ENCODE measurements at places on chromosomes 12 and 14. TPM values are rescaled to one million over a fixed set of nuclear protein-coding genes. Genes with fewer than 3 reads are reported as not detected.

GRCh38 chr12:80556566-80556965 is 112.5 kb downstream of the PTPRQ start:
- DNase-seq: no peak

The RASAL1 gene
- polyA plus RNA-seq: not detected

The LTBP2 gene
- 3.5 TPM for polyA plus RNA-seq

The SPTLC2 gene
- polyA plus RNA-seq: 6.5 TPM

- DNase-seq: peak; percentile 16
Observed at GRCh38 chr14:59849411-59850130, 21.0 kb downstream of the RTN1 start.

DNA sequence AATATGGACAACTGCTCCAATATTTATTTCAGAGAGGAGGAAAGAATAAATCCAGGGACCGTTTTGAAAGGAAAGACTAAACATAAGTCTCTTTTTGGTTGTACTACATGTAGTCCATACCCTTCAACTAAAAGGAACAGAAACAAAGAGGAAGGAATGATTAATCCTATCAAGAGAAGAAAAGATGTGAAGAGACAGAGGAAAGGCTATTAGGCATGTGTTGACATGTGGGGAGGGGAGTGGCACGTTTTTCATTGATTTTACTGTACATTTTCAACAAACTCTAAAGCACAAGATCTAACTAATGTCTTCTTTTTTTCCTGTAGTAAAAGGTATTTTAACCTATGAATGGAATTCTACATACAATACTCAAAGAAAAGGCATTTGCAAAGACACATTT is 85.6 kb downstream of the NAV3 start:
- DNase-seq: no peak

DNA sequence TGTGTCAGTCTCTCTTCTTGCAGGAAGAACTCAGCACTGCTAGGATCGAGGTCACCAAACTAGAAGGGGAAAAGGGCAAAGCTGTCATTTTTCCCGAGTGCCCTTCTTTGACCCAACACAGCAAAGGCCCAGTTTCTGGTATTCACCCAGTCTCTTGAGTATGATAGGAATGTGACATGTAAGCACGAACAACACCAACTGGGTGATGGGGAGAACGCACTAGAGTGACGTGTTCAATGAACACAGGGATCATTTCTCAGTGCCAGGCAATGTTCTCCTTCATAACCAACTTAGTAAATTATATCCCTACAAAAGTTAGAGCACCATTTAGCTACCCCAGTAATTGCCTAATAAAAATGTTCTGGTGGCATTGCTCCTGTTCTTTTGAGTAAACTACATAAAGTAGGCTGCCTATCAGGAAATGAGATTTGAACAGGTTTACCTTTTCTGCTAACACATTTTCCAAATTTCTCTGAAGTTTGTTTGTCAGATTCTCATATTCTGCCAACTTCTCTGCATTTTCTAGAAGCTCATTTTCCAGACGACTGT is 64.5 kb downstream of the NIN start:
- no peak for DNase-seq

DNA sequence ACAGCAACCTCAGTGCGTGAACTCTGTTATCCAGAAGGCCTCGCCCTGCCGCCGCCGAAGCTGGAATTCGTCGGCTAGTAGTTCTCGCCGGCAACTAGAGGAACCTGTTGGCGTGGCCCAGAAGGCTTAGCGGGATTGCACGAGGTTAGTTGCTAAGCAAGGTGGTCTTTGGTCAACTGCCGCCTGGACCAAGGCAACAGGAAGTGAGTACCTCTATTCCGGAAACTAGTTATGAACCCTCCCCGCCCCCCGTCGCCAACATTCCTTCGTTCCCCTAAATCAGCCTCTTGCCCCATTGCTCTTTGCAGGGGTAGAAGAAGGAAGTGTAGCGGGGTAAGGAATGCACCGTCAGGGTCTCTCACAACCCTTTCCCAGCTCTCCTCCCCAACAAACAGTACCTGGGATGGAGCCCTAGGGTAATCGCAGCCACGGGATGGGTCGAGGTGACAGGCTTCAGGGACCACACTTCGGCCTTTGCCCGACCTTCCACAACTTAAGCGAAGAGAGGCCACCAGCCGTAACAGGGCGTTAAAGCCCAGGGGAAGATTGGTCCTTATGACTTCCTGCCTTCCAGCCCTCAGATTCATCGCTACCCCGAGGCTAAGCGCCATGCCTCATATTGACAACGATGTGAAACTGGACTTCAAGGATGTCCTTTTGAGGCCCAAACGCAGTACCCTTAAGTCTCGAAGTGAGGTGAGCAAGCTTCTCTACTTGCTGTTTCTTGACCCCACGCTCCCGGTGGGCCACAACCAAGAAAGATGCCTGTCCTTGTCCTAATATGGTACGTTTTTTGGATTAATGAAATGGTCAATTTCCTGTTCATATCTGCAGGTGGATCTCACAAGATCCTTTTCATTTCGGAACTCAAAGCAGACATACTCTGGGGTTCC is at the start of gene GMPR2:
TSS of gene GMPR2 (plus strand) at position 285 of the 893 bp plus-strand sequence. CDS start at position 610, 325 bp downstream.
- DNase-seq: no peak

The VRTN gene
- not detected for polyA plus RNA-seq

The FITM1 gene
- 247 TPM for polyA plus RNA-seq

GRCh38 chr12:12181511-12181910 is 85.3 kb downstream of the LRP6 start:
- no peak for DNase-seq

- peak; percentile 6 for DNase-seq
Observed at GRCh38 chr12:132262256-132263060, 66.9 kb downstream of the GALNT9 start.

The ASIC1 gene
- 0.74 TPM for polyA plus RNA-seq

The SDSL gene
- 3.3 TPM for polyA plus RNA-seq

DNA sequence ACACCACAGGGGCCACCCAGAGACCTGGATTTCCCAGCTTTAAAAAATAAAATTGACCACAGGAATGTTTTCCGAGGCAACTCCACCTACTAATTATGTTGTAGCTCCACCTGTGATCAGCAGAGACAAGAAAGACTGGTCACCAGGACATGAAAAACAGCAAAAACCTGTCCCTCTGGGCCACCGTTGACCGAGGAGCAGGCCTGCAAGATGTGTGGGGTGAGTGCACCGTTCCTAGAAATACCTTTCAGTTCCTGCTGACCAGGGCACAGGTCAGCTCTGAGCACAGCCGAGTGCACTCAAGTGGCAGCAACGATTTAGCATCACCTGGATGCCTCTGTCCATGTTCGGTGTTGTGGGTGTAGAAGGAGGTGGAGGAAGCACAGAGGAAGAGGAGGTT is 16.9 kb downstream of the FZD10 start:
- no peak for DNase-seq

The ANO2 gene
- polyA plus RNA-seq: 4.0 TPM

- no peak for DNase-seq
Observed at GRCh38 chr12:110436231-110436630, 13.9 kb downstream of the ARPC3 start.

The PEBP1 gene
- polyA plus RNA-seq: 273 TPM

GRCh38 chr14:27553790-27554189 is 956.0 kb upstream of the NOVA1 start:
- DNase-seq: no peak

All from heart right ventricle (tissue), 16 donors.